ENCODE measurements at places on chromosomes 13 and 19.

DNA sequence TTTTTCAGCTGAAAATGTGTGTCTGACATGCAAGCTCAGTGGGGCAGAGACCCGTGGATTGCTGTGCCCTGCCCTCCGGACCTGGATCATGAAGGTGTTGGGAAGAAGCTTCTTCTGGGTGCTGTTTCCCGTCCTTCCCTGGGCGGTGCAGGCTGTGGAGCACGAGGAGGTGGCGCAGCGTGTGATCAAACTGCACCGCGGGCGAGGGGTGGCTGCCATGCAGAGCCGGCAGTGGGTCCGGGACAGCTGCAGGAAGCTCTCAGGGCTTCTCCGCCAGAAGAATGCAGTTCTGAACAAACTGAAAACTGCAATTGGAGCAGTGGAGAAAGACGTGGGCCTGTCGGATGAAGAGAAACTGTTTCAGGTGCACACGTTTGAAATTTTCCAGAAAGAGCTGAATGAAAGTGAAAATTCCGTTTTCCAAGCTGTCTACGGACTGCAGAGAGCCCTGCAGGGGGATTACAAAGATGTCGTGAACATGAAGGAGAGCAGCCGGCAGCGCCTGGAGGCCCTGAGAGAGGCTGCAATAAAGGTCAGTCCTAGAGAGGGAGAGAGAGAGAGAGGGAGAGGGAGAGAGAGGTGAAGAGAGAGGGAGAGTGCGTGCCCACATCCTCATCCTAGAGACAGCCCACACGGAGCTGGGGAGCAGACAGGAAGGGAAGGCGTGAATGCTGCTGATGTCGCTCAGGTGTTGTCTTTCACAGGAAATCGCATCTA, 5.1 kb upstream of the DCUN1D2 start:
- DNase-seq, result no peak

- no peak for DNase-seq
Measured at GRCh38 chr13:25371875-25372283, at the start of gene ATP8A2. ATP8A2 (plus strand) TSS chr13:25371974; CDS start chr13:25372213, 239 bp downstream.

DNA sequence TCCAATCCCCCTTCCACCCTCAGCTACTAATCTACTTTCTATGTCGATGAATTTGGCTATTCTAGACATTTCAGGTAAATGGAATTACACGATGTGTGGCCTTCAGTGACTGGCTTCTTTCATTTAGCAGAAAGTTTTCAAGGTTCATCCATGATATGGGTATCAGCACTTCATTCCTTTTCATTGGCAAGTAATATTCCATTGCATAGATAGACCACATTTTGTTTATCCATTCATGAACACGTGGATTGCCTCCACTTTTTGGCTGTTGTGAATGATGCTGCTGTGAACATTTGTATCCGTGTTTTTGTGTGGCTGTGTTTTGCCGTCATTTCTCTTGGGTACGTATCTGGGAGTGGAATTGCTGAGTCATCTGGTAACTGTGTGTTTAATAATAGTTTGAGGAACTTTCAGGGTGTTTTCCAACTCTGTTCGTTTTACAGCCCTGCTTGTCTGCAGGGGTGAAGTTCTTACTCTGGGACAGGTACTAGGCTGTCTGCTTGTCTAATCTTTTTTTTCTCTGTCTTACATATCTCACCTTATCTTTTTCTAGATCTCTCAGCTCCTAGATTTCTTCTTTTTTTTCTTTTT, 32.5 kb downstream of the MARK4 start:
- peak; percentile 76 for DNase-seq

- no peak for DNase-seq
Measured at GRCh38 chr19:3604227-3604986, 2.3 kb downstream of the TBXA2R start.

GRCh38 chr13:23392313-23392712, 41.2 kb downstream of the SACS start:
- DNase-seq, result no peak

GRCh38 chr13:30831515-30831914, 74.6 kb upstream of the MEDAG start:
- DNase-seq, result no peak

DNA sequence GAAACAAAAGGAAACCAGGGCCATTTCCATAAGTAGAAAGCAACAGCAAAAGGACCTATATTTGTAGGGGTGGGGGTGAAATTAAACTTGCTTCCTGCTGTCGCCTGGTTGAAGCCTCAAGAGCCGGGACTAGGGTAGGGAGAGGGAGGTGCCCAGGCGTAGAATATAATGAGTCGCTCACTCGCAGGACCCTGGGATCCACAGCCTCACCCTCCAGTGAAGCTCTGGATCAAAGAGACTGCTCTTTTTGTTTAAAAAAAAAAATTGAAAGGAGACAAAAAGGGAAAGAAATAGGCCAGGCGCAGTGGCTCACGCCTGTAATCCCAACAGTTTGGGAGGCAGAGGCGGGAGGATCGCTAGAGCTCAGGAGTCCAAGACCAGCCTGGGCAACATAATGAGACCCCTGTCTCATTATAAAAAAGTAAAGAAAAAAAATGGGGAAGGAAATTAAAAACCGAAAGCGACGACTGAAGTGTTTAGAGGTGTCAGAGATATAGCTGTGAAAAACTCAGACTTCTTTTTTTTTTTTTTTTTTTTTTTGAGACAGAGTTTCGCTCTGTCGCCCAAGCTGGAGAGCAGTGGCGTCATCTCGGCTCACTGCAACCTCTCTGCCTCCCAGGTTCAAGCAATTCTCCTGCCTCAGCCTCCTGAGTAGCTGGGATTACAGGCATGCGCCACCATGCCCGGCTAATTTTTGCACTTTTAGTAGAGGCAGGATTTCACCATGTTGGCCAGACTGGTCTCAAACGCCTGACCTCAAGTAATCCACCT, 10.9 kb upstream of the ADGRE5 start:
- DNase-seq, result peak; percentile 28

DNA sequence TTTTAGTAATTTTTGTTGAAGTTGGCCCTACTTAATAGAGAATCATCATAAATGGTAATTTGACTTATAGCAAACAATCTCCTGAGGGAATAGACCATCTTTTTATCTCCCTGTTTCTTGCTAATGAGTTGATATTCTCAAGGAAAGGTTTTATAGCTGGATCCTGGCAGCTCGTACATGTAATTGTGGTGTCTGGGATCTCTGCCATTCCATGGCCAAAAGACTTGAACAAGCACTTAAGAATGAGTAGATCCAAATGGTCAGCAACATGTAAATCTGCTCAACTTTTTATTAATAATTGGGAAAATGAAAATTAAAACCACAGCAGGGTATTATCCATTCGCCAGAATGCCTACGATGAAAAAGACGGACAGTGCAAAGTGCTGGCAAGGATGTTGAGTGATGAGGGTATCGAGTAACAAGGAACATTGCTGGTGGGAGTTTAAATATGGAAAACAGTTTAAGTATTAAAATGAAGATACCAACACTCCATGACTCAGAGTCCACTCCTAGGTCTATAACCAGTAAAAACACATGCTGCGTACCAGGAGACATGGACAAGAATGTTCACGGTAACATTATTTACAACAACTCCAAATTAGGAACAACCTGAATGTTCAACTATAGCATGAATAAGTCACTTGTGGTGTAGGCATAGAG, 5.1 kb upstream of the GPR18 start:
- no peak for DNase-seq

- DNase-seq, result no peak
Measured at GRCh38 chr13:41231786-41232185, 31.6 kb downstream of the MTRF1 start.

DNA sequence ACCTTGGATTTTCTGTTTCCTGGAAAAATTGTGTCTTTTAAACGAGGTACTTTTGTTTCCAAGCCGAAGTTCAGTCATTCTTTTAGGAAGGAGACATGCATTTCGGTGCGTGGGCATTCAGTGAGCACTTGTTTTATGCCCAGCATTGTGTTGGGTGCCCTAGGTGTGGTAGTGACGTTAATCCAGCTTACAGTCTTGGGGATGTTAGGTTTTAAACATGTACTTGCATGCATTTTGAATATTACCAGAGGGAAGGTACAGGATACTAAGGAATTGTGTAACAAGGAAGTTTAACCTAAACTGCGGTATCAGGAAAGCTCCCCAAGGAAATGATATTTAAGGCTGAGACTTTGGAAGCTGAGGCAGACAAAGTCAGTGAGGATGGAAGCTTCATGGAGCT, 66.3 kb downstream of the ARHGAP35 start:
- no peak for DNase-seq

GRCh38 chr13:66367356-66367755, 862.8 kb downstream of the PCDH9 start:
- no peak for DNase-seq

DNA sequence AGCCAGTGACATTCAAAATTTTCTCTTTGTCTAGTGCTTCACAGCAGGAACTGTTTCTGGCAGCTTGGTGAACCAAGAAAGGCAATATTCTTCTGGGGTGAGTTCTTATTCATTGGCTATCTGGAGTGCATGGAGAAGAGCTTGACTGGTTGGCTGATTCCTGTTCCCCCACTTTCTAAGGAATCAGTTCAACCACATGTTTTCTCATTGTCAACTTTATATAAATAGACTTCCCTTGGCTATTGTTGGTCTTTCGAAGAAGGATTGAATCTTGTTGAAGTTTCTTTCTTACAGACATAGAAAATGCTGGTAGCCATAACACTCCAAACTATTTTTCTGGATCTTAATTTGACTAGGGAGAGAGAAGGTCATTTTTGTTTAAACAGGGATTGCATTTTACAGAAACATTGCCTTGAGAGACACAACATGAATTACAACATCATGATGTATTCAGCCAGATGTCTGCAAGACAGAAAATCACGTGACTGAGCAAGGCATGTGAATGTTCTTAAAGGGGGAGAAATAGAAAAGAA, 85.2 kb downstream of the EDNRB start:
- no peak for DNase-seq

- DNase-seq, result no peak
Measured at GRCh38 chr19:37333457-37333856, 37.4 kb upstream of the ZNF527 start.

GRCh38 chr13:52749419-52749818, 9.8 kb upstream of the CNMD start:
- DNase-seq, result no peak

- peak; percentile 19 for DNase-seq
Measured at GRCh38 chr13:34943436-34944273, 1.6 kb downstream of the NBEA start.

- no peak for DNase-seq
Measured at GRCh38 chr13:31334547-31334946, 134.8 kb downstream of the B3GLCT start.

DNA sequence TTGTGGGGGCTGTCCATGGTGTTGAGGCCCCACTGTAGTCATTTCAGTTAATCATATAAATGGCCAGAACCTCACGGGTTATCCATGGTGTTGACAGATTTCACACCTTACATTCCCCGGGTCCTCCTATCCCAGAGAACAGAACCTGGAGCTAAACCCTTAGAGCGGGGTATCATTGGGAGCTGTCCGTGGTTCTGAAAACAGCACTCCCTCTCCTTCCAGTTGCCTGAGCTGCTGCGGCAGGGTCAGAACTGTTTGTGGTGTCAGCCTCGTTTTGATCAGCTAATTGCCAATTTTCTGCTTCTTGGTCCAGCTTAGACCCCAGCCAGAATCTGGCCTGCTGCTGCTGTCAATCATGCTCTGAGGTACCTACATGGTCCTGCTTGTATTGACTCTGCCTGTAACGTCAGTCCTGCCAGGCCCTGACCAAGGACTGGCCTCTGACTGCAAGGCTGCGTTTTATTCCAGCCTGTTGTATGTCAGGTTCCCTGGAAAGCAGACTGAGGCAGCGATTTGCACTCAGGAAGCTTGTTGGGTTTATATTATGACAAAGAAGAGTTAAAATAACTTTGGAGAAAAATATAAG, 55.8 kb upstream of the KCTD15 start:
- no peak for DNase-seq

DNA sequence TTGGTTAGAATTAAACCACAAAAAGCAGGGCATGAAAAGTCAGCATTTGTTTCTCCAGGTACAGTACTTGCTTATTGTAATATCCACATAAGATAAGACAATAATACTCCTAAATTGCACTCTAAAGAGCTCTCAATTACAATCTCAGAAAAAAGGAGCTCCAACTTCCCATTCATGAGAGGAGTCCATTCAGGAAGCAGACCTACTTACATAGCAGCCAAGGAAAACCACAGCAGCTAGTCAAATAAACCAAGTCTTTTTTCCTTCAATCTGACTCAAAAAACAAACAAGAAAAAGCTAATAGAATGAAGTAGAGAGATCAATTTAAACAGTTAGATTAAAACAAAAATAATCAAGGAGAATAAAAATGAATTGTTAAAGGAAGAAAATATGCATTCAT, 885.2 kb upstream of the SLITRK6 start:
- no peak for DNase-seq

DNA sequence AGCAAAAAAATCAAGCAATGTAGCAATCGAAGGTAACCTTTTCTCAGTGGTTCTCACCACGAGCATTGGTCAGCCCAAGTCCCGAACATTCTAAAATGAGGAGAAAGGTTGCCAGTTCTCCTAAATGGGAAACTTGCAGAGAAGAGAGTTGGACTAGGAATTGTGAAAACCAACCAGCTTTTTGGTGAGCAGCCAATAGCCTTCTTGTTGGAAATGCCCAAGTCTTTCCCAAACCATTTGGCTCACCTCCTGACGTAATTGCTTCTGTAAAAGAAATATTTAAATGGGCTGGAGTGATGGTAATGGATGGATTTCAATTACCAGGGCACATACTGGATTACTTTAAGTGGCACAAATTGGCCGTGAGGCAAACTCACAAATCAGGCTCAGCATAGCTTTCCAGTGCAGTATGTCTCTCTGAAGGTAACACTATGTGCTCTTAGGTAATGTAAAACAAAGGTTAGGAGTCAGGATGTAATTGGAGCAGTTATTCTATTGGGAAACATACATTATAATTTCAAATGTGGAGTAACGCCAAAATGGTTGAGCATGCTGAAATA, 423.2 kb downstream of the KLF5 start:
- DNase-seq, result no peak

DNA sequence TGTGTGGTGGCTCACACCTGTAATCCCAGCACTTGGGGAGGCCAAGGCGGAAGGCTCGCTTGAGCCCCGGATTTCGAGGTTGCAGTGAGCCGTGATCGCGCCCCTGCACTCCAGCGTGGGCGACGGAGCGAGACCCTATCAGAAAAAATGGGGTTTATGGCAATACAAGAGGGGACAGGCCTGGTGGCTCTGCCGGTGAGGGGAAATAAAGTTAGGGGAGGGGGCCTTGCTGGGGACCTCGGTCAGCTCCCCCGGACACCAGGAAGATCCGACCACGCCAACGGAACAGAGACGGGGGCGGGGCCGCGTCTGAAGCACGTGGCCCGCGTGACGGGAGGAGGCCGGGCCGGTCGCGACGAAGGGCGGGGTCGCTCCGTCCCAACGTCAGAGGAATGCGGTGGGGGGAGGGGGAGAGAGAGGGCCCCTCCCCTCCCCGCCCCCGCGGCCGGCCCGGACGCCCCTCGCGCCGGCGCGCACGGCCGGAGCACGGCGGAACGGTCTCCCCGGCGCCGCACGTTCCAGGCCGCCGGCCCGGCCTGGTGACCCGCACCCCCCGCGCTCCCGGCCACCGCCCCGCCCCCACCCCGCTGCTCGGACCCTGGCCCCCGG, 1.9 kb upstream of the HNRNPL start:
- DNase-seq, result peak; percentile 95

- DNase-seq, result peak; percentile 43
Measured at GRCh38 chr13:95137096-95137495, 164.2 kb downstream of the ABCC4 start.
